Neural crest cell (in vitro differentiated cells): ENCODE measurements at places on chromosomes 5 and 9. TPM values are rescaled to one million over a fixed set of nuclear protein-coding genes. Genes with fewer than 3 reads are reported as not detected.

- no peak overlapping the region for H3K27ac ChIP-seq
- H3K36me3 ChIP-seq: peaks cover 4% of the 10 kb centered on the region
- H3K4me1 ChIP-seq: no peaks in the 10 kb centered on the region
- H3K27me3 ChIP-seq: no peaks in the 10 kb centered on the region
These were observed 13.4 kb upstream of the LTC4S start for GRCh38 chr5:179780362-179780761.

- H3K36me3 ChIP-seq: no peaks in the 10 kb centered on the region
- H3K4me3 ChIP-seq: peak within 1 kb of the TSS; percentile 97
- H3K4me1 ChIP-seq: peaks cover 20% of the 10 kb centered on the region
- DNase-seq: peak; percentile 98
These were observed at the start of gene AOPEP for GRCh38 chr9:94726495-94727191. TSS of gene AOPEP (plus strand) at chr9:94726699. CDS start at chr9:94759784, 33,085 bp downstream.

Gene ARSI
- total RNA-seq: 0.25 and 0.51 TPM in 2 replicates

Gene PCAT7
- 7.4 and 8.6 TPM in 2 replicates for total RNA-seq

DNA sequence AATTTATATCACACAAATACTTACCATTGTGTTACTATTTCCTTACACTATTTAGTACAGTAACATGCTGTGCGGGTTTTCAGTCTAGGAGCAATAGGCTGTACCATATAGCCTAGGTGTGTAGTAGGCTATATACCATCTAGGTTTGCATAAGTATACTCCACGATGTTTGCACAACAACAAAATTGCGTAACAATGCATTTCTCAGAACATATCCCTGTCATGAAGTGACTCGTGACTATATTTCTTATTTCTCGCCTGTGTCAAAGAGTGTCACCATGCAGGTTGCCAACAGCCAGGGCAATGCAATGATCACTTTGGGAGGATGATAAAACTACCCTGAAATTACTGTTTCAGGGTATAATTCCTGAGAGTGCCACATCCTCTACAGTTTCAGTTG lies 65.6 kb upstream of the CD180 start:
- peaks cover 8% of the 10 kb centered on the region for H3K4me1 ChIP-seq
- DNase-seq: no peak
- H3K27me3 ChIP-seq: no peaks in the 10 kb centered on the region
- peaks cover 11% of the 10 kb centered on the region for H3K36me3 ChIP-seq
- no peak overlapping the region for H3K27ac ChIP-seq
- no peak overlapping the region for H3K4me3 ChIP-seq

Gene GHR
- 0.27 and 0.61 TPM in 2 replicates for total RNA-seq

DNA sequence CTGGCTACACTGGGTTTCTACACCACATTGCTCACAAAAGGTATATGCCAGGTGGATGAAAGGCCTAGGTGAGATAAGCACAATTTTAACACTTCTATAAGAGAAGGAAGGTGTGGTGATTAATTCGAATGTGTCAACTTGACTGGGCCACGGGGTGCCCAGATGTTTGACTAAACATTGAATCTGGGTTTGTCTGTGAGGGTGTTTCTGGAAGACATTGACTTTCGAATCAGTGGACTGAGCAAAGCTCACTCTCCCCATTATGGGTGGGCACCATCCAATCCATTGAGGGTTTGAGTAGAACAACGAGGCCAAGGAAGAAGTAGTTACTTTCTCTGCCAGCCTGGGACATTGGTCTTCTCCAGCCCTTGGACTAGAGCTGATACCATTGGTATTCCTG lies 78.2 kb upstream of the COL5A1 start:
- no peak for DNase-seq
- no peaks in the 10 kb centered on the region for H3K27me3 ChIP-seq
- no peak overlapping the region for H3K27ac ChIP-seq
- no peaks in the 10 kb centered on the region for H3K4me1 ChIP-seq
- H3K4me3 ChIP-seq: no peak overlapping the region

DNA sequence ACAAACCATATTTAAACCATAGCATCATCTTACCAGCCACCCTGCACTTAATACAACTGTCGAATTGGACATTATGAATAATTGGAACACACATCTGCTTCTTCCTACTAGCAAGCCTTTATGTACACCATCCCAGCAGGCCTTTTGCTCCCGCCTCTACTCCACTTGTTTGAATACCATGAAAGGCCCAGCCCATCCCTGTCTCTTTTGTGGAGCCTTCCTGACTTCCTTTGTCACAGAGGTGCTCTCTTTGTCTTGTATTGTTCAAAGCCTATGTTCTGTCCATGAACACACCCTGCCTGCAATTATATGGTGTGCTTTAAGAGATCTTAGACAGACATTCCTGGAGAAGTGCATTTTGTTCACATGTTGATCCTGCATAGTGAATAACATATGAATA lies 465.7 kb downstream of the DIRAS2 start:
- peaks cover 4% of the 10 kb centered on the region for H3K4me1 ChIP-seq
- H3K27ac ChIP-seq: no peak overlapping the region
- H3K36me3 ChIP-seq: no peaks in the 10 kb centered on the region
- H3K4me3 ChIP-seq: no peak overlapping the region
- no peak for DNase-seq

DNA sequence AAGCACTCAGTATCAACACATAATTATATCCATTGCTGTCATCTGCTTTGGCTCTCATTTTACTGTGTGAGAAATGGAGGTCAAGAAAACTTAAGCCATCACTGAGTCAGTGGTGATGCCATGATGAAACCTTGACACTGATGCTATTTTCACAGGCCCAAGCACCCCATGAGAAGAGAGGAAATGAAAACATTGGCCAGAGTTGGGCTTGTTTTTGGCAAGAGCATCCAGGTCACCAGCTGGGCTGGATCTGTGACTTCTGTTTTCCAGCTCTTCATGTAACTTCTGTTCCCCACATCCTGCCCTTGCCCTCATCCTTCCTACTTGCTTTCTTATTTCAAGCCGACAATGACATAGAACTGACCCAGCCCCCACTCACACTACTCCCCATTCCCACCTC lies 10.0 kb downstream of the LCP2 start:
- H3K4me3 ChIP-seq: no peak overlapping the region
- H3K4me1 ChIP-seq: peaks cover 4% of the 10 kb centered on the region
- DNase-seq: no peak
- no peak overlapping the region for H3K27ac ChIP-seq
- peaks cover 3% of the 10 kb centered on the region for H3K27me3 ChIP-seq

DNA sequence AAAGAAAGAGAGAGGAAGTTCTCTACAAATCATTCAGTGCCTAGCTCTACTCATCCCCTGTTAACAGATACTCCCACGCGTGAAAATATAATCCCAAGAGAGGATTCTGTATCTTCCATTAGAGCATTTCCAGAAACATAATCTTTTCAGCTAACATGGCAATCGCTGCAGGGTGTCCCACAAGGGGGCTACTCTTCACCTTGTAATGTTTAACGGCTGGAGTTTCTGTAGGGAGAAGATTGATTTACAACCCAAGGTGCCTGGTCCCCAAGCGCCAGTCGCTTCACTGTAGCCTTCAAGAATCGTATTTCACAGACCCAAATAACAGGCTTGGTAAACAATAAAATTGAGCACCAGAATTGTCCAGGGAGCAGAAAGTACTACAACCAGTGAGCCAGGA lies 318.7 kb downstream of the TLE1 start:
- H3K27ac ChIP-seq: no peak overlapping the region
- DNase-seq: no peak
- H3K4me3 ChIP-seq: no peak overlapping the region
- H3K36me3 ChIP-seq: peaks cover 8% of the 10 kb centered on the region
- H3K4me1 ChIP-seq: peaks cover 57% of the 10 kb centered on the region

GRCh38 chr9:121331549-121331948 lies 38.5 kb downstream of the STOM start:
- no peak overlapping the region for H3K27ac ChIP-seq
- no peak for DNase-seq
- no peaks in the 10 kb centered on the region for H3K4me1 ChIP-seq
- H3K36me3 ChIP-seq: peaks cover 3% of the 10 kb centered on the region
- no peaks in the 10 kb centered on the region for H3K27me3 ChIP-seq

- no peaks in the 10 kb centered on the region for H3K27me3 ChIP-seq
- no peak overlapping the region for H3K4me3 ChIP-seq
- no peak for DNase-seq
- H3K36me3 ChIP-seq: no peaks in the 10 kb centered on the region
- no peak overlapping the region for H3K27ac ChIP-seq
- no peaks in the 10 kb centered on the region for H3K4me1 ChIP-seq
These were observed 96.5 kb upstream of the PALM2AKAP2 start for GRCh38 chr9:109683521-109683920.

- H3K27ac ChIP-seq: no peak overlapping the region
- H3K4me3 ChIP-seq: no peak overlapping the region
- H3K27me3 ChIP-seq: peaks cover 23% of the 10 kb centered on the region
- DNase-seq: peak; percentile 13
- no peaks in the 10 kb centered on the region for H3K36me3 ChIP-seq
- H3K4me1 ChIP-seq: peaks cover 5% of the 10 kb centered on the region
These were observed 69.8 kb upstream of the IRX4 start for GRCh38 chr5:1952444-1953099.

DNA sequence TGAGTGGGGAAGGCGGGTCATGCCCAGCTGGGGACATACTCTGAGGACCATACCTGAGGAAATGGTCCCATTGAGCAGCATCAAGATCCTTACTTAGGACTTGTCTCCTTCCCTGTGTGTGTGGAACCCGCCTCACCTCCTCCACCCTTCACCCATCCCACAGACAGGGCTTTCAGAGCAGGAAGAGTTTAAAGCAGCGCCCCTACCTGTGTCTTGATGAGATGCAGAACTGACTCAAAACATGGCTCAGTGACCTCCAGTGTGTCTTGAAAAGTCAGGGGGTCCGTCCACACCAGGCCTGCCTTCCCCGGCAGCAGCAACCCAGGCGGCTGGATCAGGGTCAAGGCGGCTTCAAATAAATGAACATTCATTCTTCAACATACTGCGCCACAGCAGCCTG lies 38.4 kb downstream of the PLAC8L1 start:
- H3K36me3 ChIP-seq: no peaks in the 10 kb centered on the region
- no peak for DNase-seq
- H3K4me3 ChIP-seq: no peak overlapping the region

GRCh38 chr9:100662122-100662521 lies 84.2 kb downstream of the CAVIN4 start:
- DNase-seq: no peak
- no peak overlapping the region for H3K27ac ChIP-seq
- H3K4me3 ChIP-seq: no peak overlapping the region
- H3K4me1 ChIP-seq: no peaks in the 10 kb centered on the region
- peaks cover 2% of the 10 kb centered on the region for H3K27me3 ChIP-seq

Gene SMIM27
- 10.2 and 13.6 TPM in 2 replicates for total RNA-seq

DNA sequence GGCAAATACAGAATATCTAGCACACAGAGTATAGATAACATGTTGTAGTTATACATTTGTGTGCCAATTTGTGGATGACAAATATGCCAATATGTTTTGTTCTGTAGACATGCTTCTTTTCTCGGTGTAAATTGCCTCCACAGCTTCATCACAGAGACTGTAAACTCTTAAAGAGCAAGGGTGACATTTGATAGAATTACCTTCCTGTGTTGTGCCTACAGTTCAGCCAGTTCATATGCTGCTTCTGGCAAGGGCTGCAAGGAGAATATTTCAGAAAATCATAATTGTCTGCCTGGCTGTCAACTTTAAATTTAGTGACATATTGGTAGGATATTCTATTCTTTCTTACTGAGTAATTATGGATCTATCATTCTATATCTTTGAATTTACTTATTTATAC lies 155.1 kb downstream of the MAT2B start:
- H3K4me3 ChIP-seq: no peak overlapping the region
- no peaks in the 10 kb centered on the region for H3K27me3 ChIP-seq
- no peak for DNase-seq
- no peaks in the 10 kb centered on the region for H3K4me1 ChIP-seq
- H3K27ac ChIP-seq: no peak overlapping the region
- no peaks in the 10 kb centered on the region for H3K36me3 ChIP-seq

Gene PRR16
- total RNA-seq: not detected in 2 replicates

Gene ZDHHC21
- total RNA-seq: 13.2 and 13.8 TPM in 2 replicates

Gene SLC46A2
- not detected in 2 replicates for total RNA-seq

DNA sequence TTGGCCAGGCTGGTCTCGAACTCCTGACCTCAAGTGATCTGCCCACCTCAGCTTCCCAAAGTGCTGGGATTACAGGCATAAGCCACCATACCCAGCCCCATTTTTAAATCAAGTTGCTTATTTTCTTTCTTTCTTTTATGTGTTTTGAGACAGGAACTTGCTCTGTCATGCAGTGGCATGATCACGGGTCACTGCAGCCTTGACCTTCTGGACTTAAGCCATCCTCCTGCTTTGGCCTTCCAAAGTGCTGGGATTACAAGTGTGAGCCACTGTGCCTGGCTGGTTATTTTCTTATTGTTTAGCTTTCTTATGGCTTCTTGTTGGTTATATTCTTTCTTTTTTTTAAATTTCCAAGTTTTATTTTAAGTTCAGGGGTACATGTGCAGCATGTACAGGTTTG lies 79.7 kb upstream of the C5orf63 start:
- H3K27me3 ChIP-seq: no peaks in the 10 kb centered on the region
- H3K36me3 ChIP-seq: peaks cover 7% of the 10 kb centered on the region
- DNase-seq: no peak
- no peak overlapping the region for H3K27ac ChIP-seq

Gene PCDHGC5
- 2.2 and 3.0 TPM in 2 replicates for total RNA-seq

- no peaks in the 10 kb centered on the region for H3K4me1 ChIP-seq
- no peak overlapping the region for H3K4me3 ChIP-seq
- no peaks in the 10 kb centered on the region for H3K27me3 ChIP-seq
- peaks cover 12% of the 10 kb centered on the region for H3K36me3 ChIP-seq
These were observed 32.1 kb upstream of the MSANTD3 start for GRCh38 chr9:100394816-100395215.

GRCh38 chr5:9626955-9627354 lies 3.2 kb downstream of the TAS2R1 start:
- H3K4me3 ChIP-seq: no peak overlapping the region
- peaks cover 18% of the 10 kb centered on the region for H3K4me1 ChIP-seq
- DNase-seq: no peak
- no peak overlapping the region for H3K27ac ChIP-seq

DNA sequence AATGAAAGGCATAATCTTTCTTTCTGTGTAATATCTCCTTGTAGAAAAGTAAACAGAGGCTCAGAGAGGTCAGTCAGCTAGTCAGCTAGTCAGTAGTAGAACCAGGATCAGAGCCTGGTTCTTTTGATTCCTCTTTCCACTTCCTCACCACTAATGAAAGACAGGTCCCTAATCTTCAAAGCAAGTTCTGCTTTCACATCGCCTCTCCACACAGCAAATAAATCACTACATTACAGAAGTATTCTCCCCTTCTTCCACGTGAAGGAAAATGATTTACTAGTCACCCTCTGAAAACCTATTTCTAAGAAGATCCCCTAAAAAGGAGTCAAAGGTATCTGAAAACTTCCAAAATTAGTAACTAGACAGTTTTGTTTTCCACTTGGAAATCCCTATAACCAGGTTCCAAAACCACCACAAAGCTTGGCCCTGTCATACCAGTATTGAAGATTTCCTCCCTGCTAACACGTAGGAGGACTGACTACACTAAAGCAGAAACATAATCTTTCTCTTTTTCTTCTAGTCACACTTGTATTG lies 140.5 kb upstream of the TARS1 start:
- H3K27ac ChIP-seq: peak overlapping the region; percentile 80
- H3K27me3 ChIP-seq: no peaks in the 10 kb centered on the region
- peaks cover 54% of the 10 kb centered on the region for H3K4me1 ChIP-seq
- H3K36me3 ChIP-seq: no peaks in the 10 kb centered on the region
- no peak for DNase-seq
